Left renal pelvis (tissue), 4 donors: ENCODE measurements at places on chromosomes 16 and 17. TPM values are rescaled to one million over a fixed set of nuclear protein-coding genes. Genes with fewer than 3 reads are reported as not detected.

DNA sequence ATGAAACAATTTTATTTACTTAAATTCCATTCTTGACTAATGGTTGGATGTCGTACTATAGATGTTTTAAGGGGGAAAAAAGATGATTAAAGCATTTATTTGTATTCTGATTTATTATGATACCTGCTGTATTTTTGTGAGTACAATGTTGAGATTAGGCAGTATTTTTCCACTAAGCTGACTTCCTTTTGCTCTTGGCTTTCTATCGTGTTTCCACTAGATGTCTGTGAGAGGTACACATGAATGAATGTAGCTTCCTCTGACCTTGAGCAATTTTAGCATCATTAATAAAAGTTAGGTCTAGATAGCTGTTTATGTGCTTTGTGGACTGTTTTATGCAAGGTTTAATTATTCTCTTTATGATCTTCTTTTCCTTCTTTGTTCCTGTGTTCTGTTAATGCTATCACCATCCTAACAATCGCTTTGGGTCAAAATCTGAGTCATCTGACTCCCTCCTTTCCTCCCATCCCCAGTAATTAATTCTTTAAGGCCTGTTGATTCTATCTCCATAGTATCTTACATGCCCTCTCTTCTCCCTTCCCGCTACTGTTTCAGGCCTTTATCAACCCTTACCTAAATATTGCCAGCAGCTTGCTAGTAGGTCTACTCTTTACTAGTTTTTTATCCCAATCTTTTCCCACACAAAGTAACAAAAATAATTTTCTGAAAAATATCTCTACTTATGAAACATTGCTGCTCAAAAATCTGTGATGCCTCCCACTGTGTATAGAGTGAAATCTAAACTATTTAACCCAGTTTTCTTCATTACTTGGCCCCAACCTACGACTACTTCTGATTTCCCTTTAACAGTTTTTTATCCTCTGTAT lies 76.0 kb downstream of the VMP1 start:
- DNase-seq, result no peak

Gene ACSM2A
- 76.5 TPM for polyA plus RNA-seq

Gene CASKIN2
- 34.6 TPM for polyA plus RNA-seq

DNA sequence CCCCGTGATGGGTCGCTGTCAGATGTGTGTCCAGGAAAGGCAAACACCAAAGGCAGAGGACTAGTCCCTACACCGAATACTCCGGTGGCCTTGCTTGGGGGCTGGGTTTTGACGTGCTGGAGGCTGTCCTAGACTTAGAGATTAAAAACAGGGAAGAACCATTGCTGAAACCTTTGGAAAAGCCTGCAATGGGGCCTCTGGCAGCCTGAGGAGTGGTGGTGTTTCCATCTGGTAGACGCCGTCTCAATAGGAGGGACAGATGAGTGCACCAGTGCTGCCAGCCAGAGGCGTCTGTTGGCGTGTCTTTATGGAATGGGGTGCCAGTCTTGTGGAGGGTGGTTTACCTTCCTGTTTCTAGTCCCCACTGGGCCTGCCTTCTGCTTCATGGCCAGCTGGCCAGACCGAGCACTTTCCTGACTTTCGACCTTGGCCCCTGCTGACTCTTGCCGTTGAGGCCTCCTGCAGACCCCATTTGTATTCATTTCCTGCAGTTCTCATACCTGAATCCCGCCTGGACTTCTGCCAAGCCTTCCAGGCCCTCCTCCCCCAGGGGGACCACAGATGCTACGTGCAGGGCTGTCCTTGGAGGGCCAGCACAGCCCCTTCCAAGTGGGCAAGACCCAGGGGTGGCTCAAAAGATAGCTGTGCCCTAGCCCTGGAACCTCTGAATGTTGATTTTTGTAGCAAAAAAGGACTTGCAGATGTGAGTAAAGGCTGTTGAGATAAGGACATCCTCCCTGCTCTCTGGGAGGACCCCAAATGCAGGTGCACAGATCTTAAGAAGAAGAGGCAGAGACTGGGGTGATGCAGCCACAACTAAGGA lies 1.9 kb upstream of the DNASE1 start:
- DNase-seq, result no peak

Gene TMEM204
- 22.7 TPM for polyA plus RNA-seq

- DNase-seq, result no peak
These were observed 118.2 kb upstream of the SMURF2 start for GRCh38 chr17:64780096-64781013.

GRCh38 chr16:69150146-69150865 lies 17.9 kb downstream of the UTP4 start:
- DNase-seq, result peak; percentile 74

DNA sequence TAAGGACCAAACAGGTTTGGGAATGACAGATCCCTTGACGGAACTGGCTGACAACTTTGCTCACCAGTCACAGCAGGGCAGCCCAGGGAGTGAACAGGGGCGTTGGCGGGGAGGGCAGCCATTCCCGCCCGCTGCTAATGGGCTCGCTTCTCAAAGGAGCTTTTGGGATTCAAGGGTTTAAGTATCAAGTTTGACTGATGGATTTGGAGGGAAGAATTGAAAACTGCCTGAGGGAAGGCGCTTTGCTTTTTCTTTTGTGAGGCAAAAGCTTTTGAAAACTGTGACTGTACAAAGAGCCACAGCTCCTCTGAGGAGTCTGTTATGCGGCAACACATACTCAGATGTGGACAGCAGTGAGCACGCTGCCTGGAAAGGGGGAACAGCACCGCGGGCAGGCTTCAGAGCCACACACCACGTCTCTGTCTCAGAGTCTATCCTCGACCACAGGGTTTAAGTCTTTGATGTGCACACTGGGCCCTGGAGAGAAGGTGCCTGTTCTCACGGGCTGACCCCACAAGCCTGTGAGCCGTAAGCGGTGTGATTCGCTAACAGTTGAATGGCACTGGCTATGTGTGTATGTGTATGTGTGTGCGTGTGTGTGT lies 79.9 kb upstream of the HSBP1 start:
- no peak for DNase-seq

DNA sequence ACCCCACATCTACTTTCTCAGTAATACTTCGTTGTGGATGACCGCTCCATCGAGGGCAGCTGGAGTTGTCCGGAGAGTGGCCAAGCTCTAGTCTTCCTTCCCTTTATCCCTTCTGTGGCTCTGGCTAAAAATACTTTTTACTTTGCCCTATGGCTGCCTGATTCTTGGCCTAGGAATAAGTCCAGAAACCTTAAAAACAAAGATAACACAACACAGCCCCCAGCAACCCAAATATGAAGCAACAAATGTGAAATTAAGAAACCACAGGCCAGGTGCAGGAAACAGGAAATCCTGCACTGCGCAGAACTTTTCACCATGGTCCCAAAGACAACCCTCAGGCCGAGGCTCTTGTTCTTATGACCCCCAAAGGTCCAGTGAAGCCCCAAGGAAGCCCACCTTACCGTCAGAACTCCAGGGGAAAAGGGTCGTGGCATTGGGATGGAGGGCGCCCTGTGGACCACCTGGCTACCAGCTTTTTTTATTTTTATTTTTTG lies 26.0 kb downstream of the TK2 start:
- no peak for DNase-seq

GRCh38 chr17:80498242-80498919 lies 22.0 kb upstream of the NPTX1 start:
- no peak for DNase-seq

DNA sequence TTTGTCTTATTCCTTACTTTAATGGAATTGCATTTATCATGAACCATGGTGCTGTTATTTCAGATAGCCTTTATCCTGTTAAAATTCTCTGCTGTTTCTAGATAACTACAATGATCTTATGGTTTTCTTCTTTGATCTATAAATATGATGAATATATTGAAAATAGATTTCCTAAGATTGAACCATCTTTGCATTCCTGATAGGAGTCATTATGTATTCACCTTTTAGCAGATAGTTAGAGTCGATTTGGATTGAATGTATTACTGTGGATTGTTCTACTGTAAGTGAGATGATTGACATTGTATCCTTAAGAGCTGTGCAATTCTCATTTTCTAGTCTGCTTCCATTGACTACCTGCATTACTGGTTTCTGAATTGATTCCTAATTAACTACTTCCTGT lies 165.0 kb upstream of the CACNG3 start:
- DNase-seq, result no peak

- DNase-seq, result peak; percentile 42
These were observed 84.2 kb downstream of the SNX29 start for GRCh38 chr16:12060751-12061150.

DNA sequence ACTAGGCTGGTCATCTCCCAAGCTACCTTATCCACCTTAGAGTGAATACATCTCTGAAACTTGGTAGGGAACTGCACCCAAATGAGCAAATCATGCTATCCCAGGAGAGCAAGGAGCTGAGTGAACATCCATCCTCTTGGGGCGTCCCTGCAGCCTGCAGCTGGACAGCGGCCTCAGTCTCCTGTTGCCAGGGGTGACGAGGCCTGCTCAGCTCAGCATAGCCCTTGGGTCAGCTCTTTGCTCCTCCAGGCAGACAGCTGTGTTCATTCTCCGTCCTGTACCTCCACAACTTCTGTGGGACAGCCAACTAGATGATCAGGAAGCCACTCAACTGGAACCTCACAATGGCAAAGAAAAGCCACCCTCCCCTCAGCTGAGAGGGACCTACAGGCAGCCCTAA lies 111.9 kb downstream of the SOCS1 start:
- no peak for DNase-seq

GRCh38 chr17:67136191-67137025 lies 92.1 kb downstream of the CACNG1 start:
- DNase-seq, result no peak

- DNase-seq, result no peak
These were observed 10.1 kb downstream of the TMEM238L start for GRCh38 chr17:10793816-10794215.

DNA sequence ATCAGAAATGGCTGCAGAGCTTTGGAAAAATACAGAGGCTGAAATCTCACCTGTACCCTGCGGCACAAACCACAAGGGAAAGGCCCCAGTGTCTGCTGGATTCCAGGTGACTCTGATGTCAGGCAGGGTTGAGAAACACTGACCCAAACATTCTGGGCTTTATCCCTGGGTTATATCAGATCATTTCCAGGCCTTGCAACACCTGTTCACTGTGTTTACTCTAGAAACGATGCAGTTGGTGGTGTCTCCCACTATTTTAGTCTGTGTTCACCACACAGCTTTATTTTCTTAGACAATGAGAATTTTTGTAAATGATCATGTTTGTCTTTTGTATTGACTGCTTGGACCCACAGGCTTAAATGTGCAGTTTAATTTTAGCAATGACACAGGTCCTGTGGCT lies 151.5 kb upstream of the SDK2 start:
- DNase-seq, result no peak
